ENCODE measurements at places on chromosomes 2 and 18. TPM values are rescaled to one million over a fixed set of nuclear protein-coding genes. Genes with fewer than 3 reads are reported as not detected.

Gene DSG2
- total RNA-seq: 0.14 TPM

Gene CDK15
- total RNA-seq: not detected

Gene C2orf80
- not detected for total RNA-seq

Gene SERPINB11
- total RNA-seq: not detected

Gene CYB5A
- 3.7 TPM for total RNA-seq

Gene PTPN4
- total RNA-seq: 102 TPM

Gene TUBB8B
- total RNA-seq: not detected

Gene TRABD2A
- total RNA-seq: 170 TPM

Gene SLC19A3
- not detected for total RNA-seq

Gene MGAT4A
- 204 TPM for total RNA-seq

Gene HOXD12
- not detected for total RNA-seq

Gene LOXHD1
- not detected for total RNA-seq

Gene COBLL1
- not detected for total RNA-seq

Gene COLEC11
- total RNA-seq: 0.47 TPM

Gene CCBE1
- total RNA-seq: not detected

Gene TEX261
- total RNA-seq: 34.0 TPM

Gene SPP2
- total RNA-seq: not detected

Gene CPS1
- 0.41 TPM for total RNA-seq

Gene HDAC4
- 45.3 TPM for total RNA-seq

Gene GAREM2
- total RNA-seq: 7.3 TPM

Gene SLC9A4
- total RNA-seq: not detected

Gene RGPD3
- 0.11 TPM for total RNA-seq

Gene AKAIN1
- not detected for total RNA-seq

Gene CMPK2
- total RNA-seq: 6.5 TPM

Gene GCFC2
- 17.1 TPM for total RNA-seq

Gene STEAP3
- total RNA-seq: not detected

Gene ARHGEF33
- total RNA-seq: not detected

Gene CXXC1
- total RNA-seq: 120 TPM

Gene SPDYA
- 12.7 TPM for total RNA-seq

Gene UCN
- 2.3 TPM for total RNA-seq

Gene VIT
- not detected for total RNA-seq

Gene C2orf78
- total RNA-seq: not detected

Gene EN1
- not detected for total RNA-seq

Gene CHRND
- total RNA-seq: not detected

Gene TRIM54
- total RNA-seq: not detected

Gene POTEF
- total RNA-seq: not detected

Gene RND3
- not detected for total RNA-seq

Gene CAB39
- 44.8 TPM for total RNA-seq

Gene EIF5B
- 27.8 TPM for total RNA-seq

Gene ELOA2
- not detected for total RNA-seq

Gene MSTN
- not detected for total RNA-seq

Gene CNDP1
- total RNA-seq: 0.25 TPM

Gene CROCC2
- not detected for total RNA-seq

Gene SKOR2
- total RNA-seq: not detected

Gene CCDC74B
- total RNA-seq: 0.56 TPM

All from CD4-positive, alpha-beta T cell (primary cell).